ENCODE measurements at places on chromosomes 12 and 14. TPM values are rescaled to one million over a fixed set of nuclear protein-coding genes. Genes with fewer than 3 reads are reported as not detected.

CCDC77 gene
- total RNA-seq, result 21.3 TPM

SYT1 gene
- 1.3 TPM for total RNA-seq

DNA sequence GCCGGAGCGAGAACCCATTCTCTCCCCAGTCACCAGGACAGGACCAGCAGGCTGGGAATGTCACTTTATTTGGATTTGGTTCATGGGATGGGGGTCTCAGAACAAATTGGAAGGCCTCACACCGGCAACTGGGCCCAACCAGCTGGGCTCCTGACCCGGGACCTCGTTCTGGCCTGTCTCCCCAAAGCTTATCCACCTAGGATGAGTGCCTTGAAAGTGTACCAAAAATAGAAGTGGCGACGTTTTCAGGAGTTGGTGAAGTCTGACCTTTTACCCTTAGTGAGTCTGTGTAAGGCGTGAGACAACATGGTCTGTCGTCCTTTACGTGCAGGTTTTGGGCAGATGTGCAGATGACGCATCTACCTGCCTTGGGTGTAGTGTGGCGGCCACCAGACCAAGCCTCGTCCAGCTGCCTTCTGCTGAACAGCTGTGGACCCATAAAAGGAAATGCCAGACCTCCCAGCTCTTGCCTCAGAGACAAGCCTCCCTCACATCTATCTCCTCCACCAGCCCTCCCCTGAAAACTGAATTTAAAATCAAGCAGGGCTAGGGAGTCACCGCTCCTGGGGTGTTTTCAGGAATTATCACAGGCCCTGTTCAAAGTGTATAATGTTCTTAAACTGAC is 36.6 kb upstream of the CLMN start:
- H3K27ac ChIP-seq, result no peak overlapping the region
- peaks cover 10% of the 10 kb centered on the region for H3K4me1 ChIP-seq
- peak; percentile 4 for DNase-seq
- no peaks in the 10 kb centered on the region for H3K36me3 ChIP-seq

DNA sequence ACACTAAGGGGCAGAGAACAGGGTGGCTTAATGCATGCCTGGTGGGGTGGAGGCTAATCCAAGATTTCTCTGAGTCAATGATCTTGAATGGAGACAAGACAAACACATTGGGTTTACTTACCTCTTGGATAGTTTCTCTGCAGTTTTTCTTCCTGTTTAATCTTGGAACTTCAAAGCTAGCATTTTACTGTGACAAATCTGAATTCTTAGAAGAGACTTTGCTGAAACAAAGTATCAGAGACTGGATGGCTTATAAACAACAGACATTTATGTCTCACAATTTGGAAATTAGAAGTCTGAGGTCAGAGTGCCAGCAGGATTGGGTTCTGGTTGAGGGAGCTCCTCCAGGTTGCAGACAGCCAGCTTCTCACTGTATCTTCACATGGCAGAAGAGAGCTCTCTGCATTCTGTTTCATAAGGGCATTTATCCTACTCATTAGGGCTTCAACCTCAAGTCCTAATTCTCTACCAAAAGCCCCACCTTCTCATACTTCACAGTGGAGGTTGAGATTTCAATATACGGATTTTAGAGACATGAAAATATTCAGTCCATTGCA is 921.8 kb downstream of the VRK1 start:
- no peak overlapping the region for H3K27ac ChIP-seq
- no peaks in the 10 kb centered on the region for H3K36me3 ChIP-seq
- no peaks in the 10 kb centered on the region for H3K4me1 ChIP-seq
- H3K4me3 ChIP-seq, result no peak overlapping the region

GRCh38 chr14:98173305-98173704 is 1098.7 kb downstream of the BCL11B start:
- no peak for DNase-seq
- H3K4me3 ChIP-seq, result no peak overlapping the region
- H3K36me3 ChIP-seq, result no peaks in the 10 kb centered on the region
- no peaks in the 10 kb centered on the region for H3K4me1 ChIP-seq

FAM186B gene
- 68.6 TPM for total RNA-seq

GRCh38 chr14:101177301-101177971 is 273.9 kb upstream of the RTL1 start:
- no peaks in the 10 kb centered on the region for H3K36me3 ChIP-seq
- no peak for DNase-seq
- H3K27ac ChIP-seq, result no peak overlapping the region
- no peaks in the 10 kb centered on the region for H3K27me3 ChIP-seq
- H3K4me3 ChIP-seq, result no peak overlapping the region
- no peaks in the 10 kb centered on the region for H3K4me1 ChIP-seq

GRCh38 chr12:89525305-89525823 is 483 bp downstream of the POC1B start:
- no peaks in the 10 kb centered on the region for H3K27me3 ChIP-seq
- H3K27ac ChIP-seq, result peak overlapping the region; percentile 95
- peak overlapping the region; percentile 98 for H3K4me3 ChIP-seq
- peak; percentile 63 for DNase-seq
- H3K36me3 ChIP-seq, result no peaks in the 10 kb centered on the region
- H3K4me1 ChIP-seq, result peaks cover 14% of the 10 kb centered on the region

DNA sequence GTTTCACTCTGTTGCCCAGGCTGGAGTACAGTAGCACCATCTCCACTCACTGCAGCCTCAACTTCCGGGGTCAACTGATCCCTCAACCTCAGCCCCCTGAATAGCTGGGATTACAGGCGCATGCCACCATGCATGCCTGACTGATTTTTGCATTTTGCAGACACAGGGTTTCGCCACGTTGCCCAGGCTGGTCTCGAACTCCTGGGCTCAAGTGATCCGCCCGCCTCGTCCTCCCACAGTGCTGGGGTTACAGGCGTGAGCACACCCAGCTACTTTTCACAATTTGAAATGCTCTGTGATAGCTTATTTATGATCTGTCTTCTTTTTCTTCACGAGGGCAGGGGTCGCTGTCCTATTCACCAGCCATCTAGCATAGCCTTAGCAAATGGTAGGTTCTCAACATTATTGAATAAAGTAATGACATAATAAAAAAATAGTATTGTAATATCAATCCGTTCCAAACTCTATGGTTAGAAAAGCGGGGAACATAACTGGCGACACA is 477 bp upstream of the DDX47 start:
- H3K27ac ChIP-seq, result no peak overlapping the region
- no peaks in the 10 kb centered on the region for H3K36me3 ChIP-seq
- no peaks in the 10 kb centered on the region for H3K27me3 ChIP-seq

- H3K4me1 ChIP-seq, result no peaks in the 10 kb centered on the region
- no peak overlapping the region for H3K27ac ChIP-seq
- no peaks in the 10 kb centered on the region for H3K36me3 ChIP-seq
- no peak for DNase-seq
Observed at GRCh38 chr14:63240221-63240620, 36.0 kb downstream of the RHOJ start.

- H3K36me3 ChIP-seq, result no peaks in the 10 kb centered on the region
- no peak for DNase-seq
- H3K27me3 ChIP-seq, result no peaks in the 10 kb centered on the region
- H3K4me1 ChIP-seq, result no peaks in the 10 kb centered on the region
Observed at GRCh38 chr12:106289196-106289681, 13.3 kb upstream of the TCP11L2 start.

KRT84 gene
- not detected for total RNA-seq

CBLN3 gene
- 13.5 TPM for total RNA-seq

DNA sequence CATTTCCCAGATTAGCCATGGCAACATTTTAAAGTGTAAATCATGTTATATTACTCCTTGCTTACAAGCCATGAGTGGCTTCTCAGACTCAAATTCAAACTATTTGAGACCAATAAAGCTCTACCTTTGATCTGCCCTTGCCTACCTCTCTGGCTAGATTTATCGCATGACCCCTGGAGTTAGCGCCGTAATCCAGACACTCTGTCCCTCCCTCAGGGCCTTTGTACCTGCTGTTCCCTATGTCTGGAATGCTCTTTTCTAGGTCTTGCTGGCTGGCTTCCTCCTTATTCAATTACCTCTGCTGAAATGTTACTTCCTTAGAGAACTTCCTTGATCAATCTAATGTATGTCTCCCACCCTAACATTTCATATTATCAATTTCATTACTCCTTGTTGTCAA is 16.3 kb downstream of the SIX4 start:
- no peaks in the 10 kb centered on the region for H3K4me1 ChIP-seq
- DNase-seq, result no peak
- H3K27me3 ChIP-seq, result no peaks in the 10 kb centered on the region
- no peak overlapping the region for H3K27ac ChIP-seq
- no peaks in the 10 kb centered on the region for H3K36me3 ChIP-seq

GRCh38 chr12:124953689-124954405 is 35.1 kb downstream of the DHX37 start:
- H3K4me1 ChIP-seq, result no peaks in the 10 kb centered on the region
- no peak overlapping the region for H3K4me3 ChIP-seq
- no peak for DNase-seq
- no peak overlapping the region for H3K27ac ChIP-seq
- H3K27me3 ChIP-seq, result no peaks in the 10 kb centered on the region
- H3K36me3 ChIP-seq, result no peaks in the 10 kb centered on the region

- no peaks in the 10 kb centered on the region for H3K27me3 ChIP-seq
- no peaks in the 10 kb centered on the region for H3K36me3 ChIP-seq
- H3K4me3 ChIP-seq, result no peak overlapping the region
- DNase-seq, result no peak
Observed at GRCh38 chr12:58458102-58458501, 462.2 kb downstream of the LRIG3 start.

Data from testis (tissue), 5 donors.